ENCODE measurements at places on chromosomes 6 and 20. TPM values are rescaled to one million over a fixed set of nuclear protein-coding genes. Genes with fewer than 3 reads are reported as not detected.

GRCh38 chr6:13280254-13280653, 48.1 kb downstream of the TBC1D7 start:
- DNase-seq, result no peak

The RIMS1 gene
- not detected for total RNA-seq

- no peak for DNase-seq
These were observed 457.8 kb downstream of the EPM2A start for GRCh38 chr6:145277358-145278086.

The C20orf144 gene
- 0.18 TPM for total RNA-seq

DNA sequence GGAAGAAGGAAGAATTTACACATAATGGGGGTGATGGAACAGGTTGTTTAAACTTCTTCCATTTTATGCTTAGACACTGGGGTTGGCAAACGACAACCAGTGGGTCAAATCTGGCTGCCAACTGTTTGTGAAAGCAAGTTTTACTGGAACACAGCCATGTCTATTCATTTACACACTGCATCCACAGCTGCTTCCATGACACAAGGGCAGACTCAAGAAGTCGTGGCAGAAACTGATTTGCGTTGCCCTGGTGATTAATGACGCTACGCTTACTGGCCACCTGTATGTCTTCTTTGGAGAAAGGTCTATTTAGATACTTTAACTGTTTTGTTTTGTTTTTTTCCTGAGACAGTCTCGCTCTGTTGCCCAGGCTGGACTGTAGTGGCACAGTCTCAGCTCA, 19.0 kb downstream of the CTCFL start:
- DNase-seq, result no peak
